A549 treated with Mapracorat at 1 μM for 4 hours (cell line): ENCODE measurements at places on chromosomes 5 and 9. TPM values are rescaled to one million over a fixed set of nuclear protein-coding genes. Genes with fewer than 3 reads are reported as not detected.

LCN2 gene
- total RNA-seq: 2.7 to 5.2 TPM (median 4.3 TPM) in 5 replicates

SLC36A2 gene
- total RNA-seq: not detected in 5 replicates

FOXD4L3 gene
- 0.08 to 0.16 TPM (median 0.10 TPM) in 3 of 5 replicates, not detected in the others for total RNA-seq

SLC1A1 gene
- 0.82 to 1.7 TPM (median 1.1 TPM) in 5 replicates for total RNA-seq

HTR4 gene
- not detected in 5 replicates for total RNA-seq

KCNV2 gene
- total RNA-seq: not detected in 5 replicates

PPP1R26 gene
- 13.0 to 20.2 TPM (median 18.7 TPM) in 5 replicates for total RNA-seq

ENTREP1 gene
- total RNA-seq: 0.50 to 0.88 TPM (median 0.60 TPM) in 5 replicates

LMX1B gene
- 0.77 to 1.6 TPM (median 1.4 TPM) in 5 replicates for total RNA-seq

PCDHA9 gene
- total RNA-seq: 0.02 TPM in 1 of 5 replicates, not detected in the others

ZNF608 gene
- 0.48 to 1.0 TPM (median 0.91 TPM) in 5 replicates for total RNA-seq

SPINK1 gene
- 0.43 to 1.9 TPM (median 1.4 TPM) in 4 of 5 replicates, not detected in the other for total RNA-seq

DEPDC1B gene
- 12.5 to 16.6 TPM (median 15.2 TPM) in 5 replicates for total RNA-seq

SLC36A3 gene
- not detected in 5 replicates for total RNA-seq

AGXT2 gene
- not detected in 5 replicates for total RNA-seq
